ENCODE measurements at places on chromosomes 2 and 18.

GRCh38 chr2:9919512-9919911 is 32.0 kb upstream of the GRHL1 start:
- no peak for DNase-seq

GRCh38 chr18:56076723-56077122 is 488.7 kb upstream of the TCF4 start:
- DNase-seq: no peak

DNA sequence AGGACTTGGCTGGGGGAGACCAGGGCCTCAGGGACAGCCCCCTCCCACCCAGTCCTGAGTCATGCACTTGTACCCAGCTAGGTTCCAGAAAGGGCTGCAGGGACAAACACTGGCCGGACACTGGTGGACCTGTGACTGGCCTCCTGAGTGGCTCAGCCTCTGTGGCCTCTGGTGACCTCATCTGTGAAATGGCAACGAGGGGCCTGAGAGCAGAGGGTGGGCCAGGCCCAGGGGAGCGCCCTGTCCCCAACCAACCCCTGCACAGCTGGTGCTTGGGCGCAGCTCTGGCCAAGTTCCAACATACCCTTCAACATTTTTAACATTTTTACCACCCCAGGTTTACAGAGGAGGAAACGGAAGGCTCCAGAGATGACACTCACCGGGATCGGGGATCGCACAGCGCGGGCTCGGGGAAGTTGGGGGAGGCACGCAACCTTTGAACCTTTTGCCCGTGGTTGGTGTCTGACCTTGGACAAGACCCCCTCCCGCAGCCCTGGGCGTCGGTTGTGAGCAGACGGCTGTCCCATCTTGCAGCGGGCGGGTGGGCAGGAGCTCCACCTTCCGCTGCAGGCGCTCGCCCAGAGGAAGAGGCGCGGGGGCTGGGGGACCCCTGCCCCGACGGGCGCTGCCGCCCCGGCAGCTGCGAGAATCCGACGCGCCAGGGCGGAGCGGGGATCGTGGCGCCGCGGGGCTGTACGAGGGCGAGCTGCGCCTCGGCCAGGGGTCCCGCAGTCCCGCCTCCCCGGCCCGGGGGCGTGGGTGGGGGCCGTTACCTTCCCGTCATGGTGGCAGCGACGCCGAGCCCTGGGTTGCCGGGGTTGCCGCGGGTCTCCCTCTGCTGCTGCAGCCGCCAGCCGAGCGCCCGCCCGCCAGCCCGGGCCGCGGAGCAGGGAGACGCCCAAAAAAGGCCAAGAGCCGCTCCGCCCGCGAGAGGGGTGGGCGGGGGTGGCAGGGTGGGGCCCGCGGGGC is 805 bp downstream of the LIMS2 start:
- no peak for DNase-seq

DNA sequence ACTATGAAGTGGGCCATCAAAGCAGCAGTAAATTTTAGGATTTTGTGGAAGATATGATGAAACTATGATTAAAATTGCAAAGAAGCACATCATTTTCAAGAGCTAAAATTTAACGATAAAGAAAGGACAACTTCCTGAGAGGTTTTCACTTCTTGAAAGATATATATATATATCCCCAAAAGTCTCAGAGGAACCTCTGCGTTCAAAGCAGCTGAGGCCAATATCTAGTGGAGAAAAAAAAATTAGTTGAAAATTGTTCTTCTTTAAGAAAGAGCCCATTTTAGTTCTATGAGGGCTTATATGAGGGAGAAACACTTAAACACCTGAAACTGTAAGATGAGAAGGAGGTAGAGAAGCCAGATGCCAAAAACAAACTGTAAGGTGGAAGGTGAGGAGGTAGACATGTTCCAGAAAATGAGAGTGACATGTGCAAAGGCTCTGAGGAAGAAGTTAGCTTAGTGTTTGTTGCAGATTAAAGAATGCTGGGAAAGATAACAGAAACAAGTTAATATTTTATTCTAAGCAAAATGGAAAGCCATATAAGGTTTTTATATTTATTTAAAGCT is 72.9 kb upstream of the VRK2 start:
- DNase-seq: no peak

- DNase-seq: no peak
Observed at GRCh38 chr2:108182489-108182888, 57.3 kb upstream of the SULT1C3 start.

DNA sequence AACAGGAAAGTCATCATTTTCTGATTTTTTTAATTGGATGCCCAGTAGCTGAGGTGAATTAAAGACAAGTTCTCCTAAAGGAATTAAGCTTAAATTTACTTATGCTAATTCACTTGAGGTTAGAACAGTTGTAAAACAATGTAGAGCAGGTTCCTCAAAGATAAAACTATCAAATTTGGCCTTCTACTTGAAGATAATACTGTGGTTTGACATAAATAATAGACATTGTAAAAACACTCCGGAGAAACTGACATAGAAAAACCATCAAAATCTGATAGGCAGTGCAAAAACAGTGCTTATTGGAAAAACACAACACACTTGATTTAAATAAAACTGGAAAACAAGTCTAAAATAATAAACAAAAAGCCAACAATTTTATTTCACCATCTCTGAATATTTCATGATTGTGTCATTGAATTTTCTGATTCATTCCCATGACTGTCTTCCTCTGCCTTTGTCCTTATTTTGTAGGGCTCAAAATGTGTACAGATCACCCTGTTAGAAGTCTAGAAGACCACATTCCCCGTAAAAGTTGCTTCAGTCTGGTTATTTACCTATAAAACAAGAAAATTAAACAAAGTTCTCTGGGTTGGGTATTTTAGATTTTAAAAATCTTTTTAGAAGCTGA is 28.3 kb upstream of the SLC40A1 start:
- DNase-seq: no peak

DNA sequence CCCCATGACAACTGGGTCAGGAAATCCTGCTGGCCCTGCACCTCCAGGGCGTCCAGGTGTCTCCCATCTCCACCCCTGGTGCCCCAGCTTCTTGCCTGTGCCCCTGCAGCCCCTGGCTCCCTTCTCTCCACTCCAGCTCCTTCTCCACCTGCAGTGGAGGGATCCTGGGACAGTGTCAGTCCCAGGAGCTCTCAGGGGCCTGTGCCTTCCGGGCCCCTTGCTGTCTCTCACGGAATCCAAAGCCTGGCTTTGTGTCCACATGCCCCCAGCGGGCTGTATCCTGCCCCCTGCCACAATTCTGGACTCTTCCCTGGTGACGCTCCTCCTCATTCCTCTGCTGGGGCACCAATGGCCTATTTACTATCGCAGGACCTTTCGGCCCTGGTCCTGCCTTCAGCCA is 58.2 kb downstream of the MYT1L start:
- DNase-seq: no peak

GRCh38 chr2:134815741-134816140 is 22.7 kb upstream of the ACMSD start:
- no peak for DNase-seq

DNA sequence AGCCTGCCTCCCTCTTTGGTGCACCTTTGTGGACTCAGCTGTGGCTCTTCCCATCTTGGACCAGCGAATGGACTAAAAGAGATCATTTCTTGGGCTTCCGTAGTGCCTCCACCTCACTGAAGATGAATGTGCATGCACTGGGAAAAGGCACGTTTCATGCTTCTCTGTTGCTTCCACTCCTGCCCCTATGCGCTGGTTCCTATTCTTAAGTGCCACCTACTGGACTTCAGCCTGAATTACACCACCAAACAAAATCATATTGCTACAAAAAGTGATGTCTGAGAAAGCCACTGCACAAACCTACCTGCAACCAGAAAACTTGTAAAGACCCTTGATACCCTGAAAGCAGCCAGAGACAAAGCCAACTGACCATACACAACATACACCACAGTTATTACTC is 695.6 kb downstream of the TSN start:
- no peak for DNase-seq

DNA sequence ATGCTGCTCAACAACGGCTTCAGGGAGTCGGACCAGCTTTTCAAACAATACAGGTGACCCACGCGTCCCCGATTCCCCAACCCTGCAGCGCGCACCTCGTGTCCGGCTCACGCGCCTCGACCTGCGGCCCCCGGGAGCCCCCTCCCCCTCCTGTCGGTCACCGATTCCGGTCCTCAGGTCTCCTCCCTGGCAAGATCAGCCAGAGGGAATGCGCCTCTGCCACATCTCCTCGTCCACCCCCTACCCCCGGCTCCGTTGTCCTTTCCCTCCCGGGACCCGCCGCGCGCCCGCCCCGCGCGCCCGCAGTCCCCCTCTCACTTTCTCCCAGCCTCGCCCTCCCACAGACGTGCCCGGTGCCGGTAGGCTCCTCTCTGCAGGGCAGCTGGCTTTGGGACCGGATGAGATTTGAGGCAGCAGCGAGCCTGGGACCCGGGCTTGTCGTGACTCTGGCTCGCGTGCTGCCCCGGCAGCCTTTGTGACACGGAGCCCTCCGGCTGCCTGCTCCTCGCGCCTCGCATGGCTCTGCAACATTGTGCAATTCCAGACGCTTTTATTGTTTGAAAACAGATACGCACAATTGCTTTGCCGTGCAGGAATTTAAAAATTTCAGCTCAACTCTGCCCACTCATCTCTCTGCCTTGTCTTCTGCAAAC is 558 bp downstream of the TTC39C start:
- DNase-seq: no peak

- DNase-seq: no peak
Observed at GRCh38 chr2:239594019-239594771, 193.4 kb upstream of the HDAC4 start.

- DNase-seq: no peak
Observed at GRCh38 chr18:45722899-45723298, 1.1 kb upstream of the SLC14A1 start.

DNA sequence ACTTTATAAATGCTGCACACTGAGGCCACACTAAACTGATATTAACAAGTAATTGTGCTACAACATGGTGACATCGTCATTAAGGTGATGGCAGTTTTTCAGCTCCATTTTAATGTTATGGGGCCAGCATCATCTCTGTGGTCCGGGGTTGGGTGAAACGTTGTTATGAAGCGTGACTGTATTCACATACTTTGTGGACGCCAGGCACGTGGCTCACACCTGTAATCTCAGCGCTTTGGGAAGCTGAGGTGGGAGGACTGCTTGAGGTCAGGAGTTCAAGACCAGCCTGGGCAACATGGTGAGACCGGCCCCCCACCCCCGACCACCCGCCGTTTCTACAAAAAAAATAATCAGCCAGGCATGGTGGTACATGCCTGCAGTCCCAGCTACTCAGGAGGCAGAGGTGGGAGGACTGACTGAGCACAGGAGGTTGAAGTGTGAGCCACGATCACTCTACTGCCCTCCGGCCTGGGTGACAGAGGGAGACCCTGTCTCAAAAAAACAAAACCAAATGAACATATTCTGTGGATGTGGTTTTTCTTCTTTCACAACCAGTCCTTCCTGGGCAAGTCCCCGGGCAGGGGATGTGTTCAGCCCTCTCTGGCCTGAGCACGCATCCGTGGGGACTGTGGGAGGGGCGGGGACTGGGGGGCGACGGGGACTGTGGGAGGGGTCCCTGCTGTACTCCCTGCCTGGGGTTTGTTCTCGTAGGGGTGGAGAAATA is 12.9 kb upstream of the GAL3ST2 start:
- no peak for DNase-seq

DNA sequence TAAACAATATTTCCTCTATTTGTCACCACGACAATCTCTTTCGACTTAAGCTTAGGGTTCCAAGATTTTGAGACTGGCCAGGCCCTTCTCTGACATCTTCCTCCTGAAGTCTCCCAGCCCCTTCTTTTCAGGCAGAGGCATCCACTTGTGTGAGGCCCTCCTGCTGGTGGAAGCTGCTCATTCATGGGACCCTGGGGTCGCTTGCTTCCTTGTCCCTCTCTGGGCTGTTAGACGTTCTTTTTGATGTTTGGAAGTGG is 188.2 kb upstream of the APCDD1 start:
- DNase-seq: no peak

- DNase-seq: no peak
Observed at GRCh38 chr2:42046819-42047487, 868 bp upstream of the PKDCC start.

DNA sequence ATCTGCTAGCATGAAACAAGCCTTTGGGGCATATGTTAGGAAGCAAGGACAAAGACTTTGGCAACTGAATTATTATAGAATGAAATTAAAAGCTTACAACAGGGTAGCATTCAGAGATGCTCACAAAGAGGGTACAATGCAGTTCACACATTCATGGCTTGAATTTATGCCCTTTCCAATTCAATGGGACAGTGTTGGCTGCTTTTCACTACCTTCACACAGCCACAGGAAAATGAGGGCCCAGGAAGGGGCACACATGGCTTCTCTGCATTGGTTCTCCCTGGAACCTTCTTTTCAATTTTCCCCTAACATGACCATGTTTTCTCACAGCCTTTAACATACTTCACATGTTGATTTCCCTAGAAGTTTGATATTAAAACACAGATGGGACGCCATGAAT is 978.1 kb downstream of the TMEM182 start:
- DNase-seq: no peak

- DNase-seq: no peak
Observed at GRCh38 chr2:2328848-2329247, 2.2 kb downstream of the MYT1L start.

DNA sequence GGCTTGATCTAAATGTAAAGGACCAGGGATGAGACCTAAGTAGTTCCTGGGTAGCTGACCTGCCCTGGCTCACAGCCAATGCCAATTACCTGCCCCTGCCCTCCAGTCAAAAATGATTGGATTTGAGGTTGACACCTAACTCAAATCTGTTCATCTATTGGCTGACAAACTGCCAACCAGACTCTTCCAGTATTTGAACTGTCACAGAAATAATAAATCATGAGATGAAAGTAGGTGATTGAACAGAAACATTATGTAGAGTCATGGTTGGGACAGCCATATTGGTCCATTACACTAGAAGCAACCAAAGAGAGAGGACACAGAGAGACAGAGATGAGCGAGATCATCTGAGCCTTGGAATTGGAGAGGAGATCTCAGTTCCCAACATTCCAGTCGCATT is 109.1 kb downstream of the ATL2 start:
- no peak for DNase-seq

DNA sequence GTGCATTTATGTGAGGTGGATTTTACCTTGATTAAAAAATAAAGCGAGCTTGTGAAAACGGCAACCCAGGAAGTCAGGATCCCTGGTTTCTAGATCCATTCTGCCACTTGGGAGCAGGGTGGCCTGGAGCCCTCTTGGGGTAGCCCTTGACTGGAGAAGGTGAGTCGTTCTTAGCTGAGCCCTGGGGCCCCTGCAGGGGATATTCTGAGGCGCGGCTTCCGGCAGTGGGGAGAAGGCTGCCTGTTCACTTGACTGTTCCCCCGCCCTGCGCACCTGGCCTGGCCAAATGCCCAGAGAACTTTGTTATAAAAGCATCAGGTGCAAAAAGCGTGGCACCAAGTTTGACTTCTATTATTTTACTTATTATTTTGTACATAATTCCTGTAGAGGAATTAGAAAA is 221.9 kb downstream of the DYSF start:
- no peak for DNase-seq

DNA sequence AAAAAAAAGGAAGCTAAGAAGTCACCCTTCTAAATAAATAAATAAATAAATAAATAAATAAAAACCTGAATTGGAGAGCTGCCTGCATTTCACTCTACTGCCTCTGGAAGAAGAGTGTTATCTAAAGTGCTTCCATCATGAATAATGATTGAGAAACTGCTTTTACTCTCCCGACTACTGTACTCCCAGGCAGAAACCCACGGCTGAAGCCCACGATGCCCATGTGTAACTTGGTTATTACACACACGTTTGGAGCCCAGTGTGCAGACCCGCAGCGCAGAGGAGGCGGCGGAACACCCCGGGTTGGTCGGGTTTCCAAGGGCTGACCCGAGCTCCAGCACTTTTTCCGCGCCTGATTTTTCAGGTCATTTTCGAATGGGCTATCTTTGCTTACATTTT is 697 bp upstream of the SPATS2L start:
- DNase-seq: no peak
